ENCODE measurements at places on chromosomes 1 and 21. TPM values are rescaled to one million over a fixed set of nuclear protein-coding genes. Genes with fewer than 3 reads are reported as not detected.
A peak's percentile ranks its signal among the peaks of the same experiment; 100 is the strongest.

GRCh38 chr1:202254454-202255252 is 61.1 kb downstream of the LGR6 start:
- no peaks in the 10 kb centered on the region for H3K4me1 ChIP-seq
- no peak overlapping the region for H3K27ac ChIP-seq
- H3K27me3 ChIP-seq: no peaks in the 10 kb centered on the region
- H3K4me3 ChIP-seq: no peak overlapping the region
- no peaks in the 10 kb centered on the region for H3K36me3 ChIP-seq

DNA sequence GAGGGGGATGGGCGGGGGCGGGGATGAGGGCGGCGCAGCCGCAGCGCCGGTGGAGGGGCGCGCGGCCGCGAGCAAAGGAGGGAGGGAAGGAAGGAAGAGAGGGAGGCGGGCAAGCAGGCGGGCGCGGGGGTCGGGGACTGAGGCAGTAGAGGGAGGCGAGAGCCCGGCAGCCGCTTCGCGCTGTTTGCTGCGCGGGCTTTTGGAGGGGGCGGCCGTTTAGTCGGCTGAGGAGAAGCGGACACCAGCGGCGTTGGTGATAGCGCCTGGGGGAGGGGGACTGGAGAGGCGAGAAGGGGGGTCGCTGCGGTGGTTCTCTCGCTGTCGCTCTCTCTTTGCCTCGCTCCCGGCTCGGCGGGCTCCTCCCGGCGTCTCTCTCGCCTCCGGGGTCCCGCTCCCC is at the start of gene HS2ST1:
HS2ST1 (plus strand) TSS at position 35 of the 397 bp plus-strand sequence.
- no peak within 1 kb of the TSS for H3K4me3 ChIP-seq
- H3K27me3 ChIP-seq: no peaks in the 10 kb centered on the region
- H3K36me3 ChIP-seq: peaks cover 20% of the 10 kb centered on the region

DNA sequence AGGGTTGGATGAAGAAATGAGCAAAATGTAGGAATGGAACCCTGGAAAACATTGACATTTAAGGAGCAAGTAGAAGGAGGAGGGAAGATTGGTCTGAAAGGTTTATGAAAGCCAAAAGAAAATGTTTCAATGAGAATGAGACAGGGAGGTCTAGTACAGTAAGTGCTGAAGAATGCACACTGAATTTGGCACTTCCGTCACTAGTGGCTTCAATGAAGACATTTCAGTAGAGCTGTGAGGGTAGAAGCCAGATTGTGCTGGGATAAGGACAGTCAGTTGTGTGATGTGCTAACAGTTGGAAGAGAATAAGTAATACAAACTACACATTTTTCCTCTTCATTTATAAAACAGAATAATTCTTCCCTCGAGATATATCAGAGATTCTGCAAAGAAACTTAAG is 17.1 kb downstream of the THEM4 start:
- no peak overlapping the region for H3K4me3 ChIP-seq
- DNase-seq: no peak
- no peaks in the 10 kb centered on the region for H3K27me3 ChIP-seq
- H3K4me1 ChIP-seq: no peaks in the 10 kb centered on the region
- peaks cover 36% of the 10 kb centered on the region for H3K36me3 ChIP-seq

The RXFP4 gene
- not detected for total RNA-seq

DNA sequence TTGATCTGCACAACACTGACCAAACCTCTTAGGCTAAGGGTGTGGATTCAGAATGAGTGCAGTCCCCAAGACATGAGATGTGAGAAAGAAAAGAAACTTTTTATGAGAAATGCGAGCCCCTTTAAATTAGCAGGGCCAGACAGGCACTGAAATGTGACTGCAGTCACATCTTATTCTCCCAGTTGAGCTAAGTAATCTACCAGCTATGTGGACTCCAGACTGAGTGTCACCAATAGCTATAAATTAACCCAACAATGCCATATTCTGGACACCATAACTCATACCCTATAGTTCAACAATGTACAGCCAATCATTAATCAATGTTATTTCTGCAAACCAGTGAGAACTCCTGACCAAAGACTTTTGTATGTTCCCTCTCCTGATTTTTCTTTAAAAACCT is 153.2 kb downstream of the COQ8A start:
- no peak overlapping the region for H3K4me3 ChIP-seq
- peaks cover 11% of the 10 kb centered on the region for H3K36me3 ChIP-seq
- H3K27ac ChIP-seq: no peak overlapping the region
- no peaks in the 10 kb centered on the region for H3K4me1 ChIP-seq

GRCh38 chr1:233143241-233143640 is 152.3 kb downstream of the PCNX2 start:
- no peak overlapping the region for H3K4me3 ChIP-seq
- DNase-seq: no peak
- H3K4me1 ChIP-seq: no peaks in the 10 kb centered on the region
- no peak overlapping the region for H3K27ac ChIP-seq
- H3K36me3 ChIP-seq: peaks cover 4% of the 10 kb centered on the region

GRCh38 chr1:53321366-53321765 is 6.5 kb downstream of the LRP8 start:
- H3K27me3 ChIP-seq: no peaks in the 10 kb centered on the region
- H3K4me1 ChIP-seq: peaks cover 3% of the 10 kb centered on the region
- peaks cover 86% of the 10 kb centered on the region for H3K36me3 ChIP-seq
- no peak overlapping the region for H3K27ac ChIP-seq

The TRNP1 gene
- total RNA-seq: 38.4 TPM

- H3K4me3 ChIP-seq: no peak overlapping the region
- DNase-seq: no peak
- H3K36me3 ChIP-seq: peaks cover 24% of the 10 kb centered on the region
- no peaks in the 10 kb centered on the region for H3K27me3 ChIP-seq
- H3K27ac ChIP-seq: no peak overlapping the region
These were observed 53.8 kb downstream of the ROR1 start for GRCh38 chr1:63827411-63828321.

DNA sequence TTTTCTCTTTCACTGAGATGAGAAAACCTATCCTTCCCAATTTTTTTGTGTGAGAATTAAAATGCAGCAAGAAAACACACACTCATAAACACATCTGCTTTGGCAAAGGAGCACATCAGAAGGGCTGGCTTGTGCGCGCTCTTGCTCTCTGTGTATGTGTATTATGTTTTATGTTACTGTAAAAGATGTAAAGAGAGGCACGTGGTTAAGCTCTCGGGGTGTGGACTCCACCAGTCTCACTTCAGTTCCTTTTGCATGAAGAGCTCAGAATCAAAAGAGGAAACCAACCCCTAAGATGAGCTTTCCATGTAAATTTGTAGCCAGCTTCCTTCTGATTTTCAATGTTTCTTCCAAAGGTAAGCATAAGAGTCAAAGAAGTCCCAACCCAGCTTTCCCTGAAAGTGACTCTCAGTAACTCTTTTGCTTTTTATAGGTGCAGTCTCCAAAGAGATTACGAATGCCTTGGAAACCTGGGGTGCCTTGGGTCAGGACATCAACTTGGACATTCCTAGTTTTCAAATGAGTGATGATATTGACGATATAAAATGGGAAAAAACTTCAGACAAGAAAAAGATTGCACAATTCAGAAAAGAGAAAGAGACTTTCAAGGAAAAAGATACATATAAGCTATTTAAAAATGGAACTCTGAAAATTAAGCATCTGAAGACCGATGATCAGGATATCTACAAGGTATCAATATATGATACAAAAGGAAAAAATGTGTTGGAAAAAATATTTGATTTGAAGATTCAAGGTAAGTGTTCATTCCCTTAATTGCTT is at the start of gene CD2:
CD2 (plus strand) TSS at position 233 of the 780 bp plus-strand sequence; CDS start at position 296, 63 bp downstream.
- H3K4me3 ChIP-seq: no peak within 1 kb of the TSS
- no peak within 1 kb of the TSS for H3K27ac ChIP-seq
- no peaks in the 10 kb centered on the region for H3K4me1 ChIP-seq

DNA sequence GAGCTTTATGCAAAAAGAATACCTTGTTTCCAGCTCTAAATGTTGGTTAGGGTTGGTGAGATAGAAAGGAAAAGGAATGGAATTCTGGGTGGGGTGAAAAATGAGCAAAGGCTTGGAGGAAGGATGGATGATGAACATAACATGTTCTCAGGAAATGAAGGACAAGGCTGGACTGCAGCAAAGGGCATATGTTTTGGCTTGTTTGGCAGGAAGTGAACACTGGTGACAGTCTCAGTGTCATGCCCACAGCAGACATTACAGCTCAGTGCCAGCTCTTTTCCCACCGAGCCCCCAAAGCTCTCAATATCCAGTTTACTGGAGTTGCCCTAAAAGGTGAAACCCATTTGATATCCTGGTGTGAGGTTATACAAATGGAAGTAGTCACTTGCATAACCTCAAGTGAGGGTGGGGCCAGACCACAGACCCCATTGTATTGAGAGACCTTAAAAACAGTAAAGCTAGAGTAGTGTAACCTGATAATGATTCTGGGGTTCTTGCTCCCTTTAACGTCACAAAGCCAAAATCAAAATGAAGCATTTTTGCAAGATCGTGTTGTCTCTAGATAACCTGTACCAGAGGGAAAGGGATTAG is 270.6 kb downstream of the NFIA start:
- H3K4me1 ChIP-seq: peaks cover 6% of the 10 kb centered on the region
- no peaks in the 10 kb centered on the region for H3K27me3 ChIP-seq
- no peak overlapping the region for H3K27ac ChIP-seq
- no peaks in the 10 kb centered on the region for H3K36me3 ChIP-seq
- H3K4me3 ChIP-seq: 0 out of 3 replicates have a peak overlapping the region, but pooled peaks have one; percentile 13
- DNase-seq: peak; percentile 32

DNA sequence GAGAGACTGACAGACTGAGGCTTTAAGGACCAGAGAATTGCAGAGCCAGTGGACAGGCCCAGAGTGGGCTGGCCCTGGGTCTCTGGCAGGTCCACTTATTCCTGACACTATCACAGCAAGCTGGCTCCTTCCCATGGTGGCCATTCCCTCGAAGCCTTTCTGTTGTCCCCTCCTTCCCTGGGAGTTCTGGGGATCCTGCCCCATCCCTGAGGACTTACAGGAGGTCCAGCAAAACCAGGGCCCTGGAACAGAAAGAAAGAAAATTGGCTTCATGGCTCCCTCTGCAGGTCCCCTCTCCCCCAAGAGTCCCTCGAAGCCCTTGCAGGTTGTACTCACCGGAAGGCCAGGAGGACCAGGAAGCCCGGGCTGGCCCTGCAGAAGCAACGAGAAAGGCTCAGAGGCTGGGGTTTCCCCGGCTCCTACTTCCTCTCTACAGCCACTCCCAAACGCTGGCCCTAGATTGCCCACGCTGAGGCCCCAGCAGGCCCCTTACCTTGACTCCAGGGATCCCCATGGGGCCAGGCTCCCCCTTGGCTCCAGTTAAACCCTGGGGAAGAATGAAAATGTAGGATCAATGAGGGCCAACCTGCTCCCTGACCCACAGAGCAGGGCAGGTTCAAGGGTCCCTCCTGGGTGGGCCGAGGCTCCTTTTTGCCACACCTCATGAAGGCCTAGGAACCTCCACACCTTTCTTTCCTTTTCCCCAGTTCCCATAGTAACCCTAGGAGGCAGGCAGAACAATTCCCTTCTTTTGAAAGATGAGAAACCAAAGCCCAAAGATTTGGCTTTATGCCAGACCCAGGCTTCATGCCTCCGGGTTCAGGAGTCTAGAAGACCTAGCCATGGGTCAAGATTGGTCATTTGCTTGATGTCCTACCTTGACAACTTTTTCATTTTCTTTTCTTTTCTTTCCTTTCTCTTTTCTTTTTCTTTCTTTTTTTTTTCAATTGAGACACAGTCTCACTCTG is 4.6 kb downstream of the COL9A2 start:
- peaks cover 25% of the 10 kb centered on the region for H3K27me3 ChIP-seq
- peaks cover 4% of the 10 kb centered on the region for H3K4me1 ChIP-seq
- H3K27ac ChIP-seq: no peak overlapping the region
- no peak for DNase-seq
- no peak overlapping the region for H3K4me3 ChIP-seq

The OR2T2 gene
- total RNA-seq: not detected

The NMNAT2 gene
- total RNA-seq: 11.5 TPM

- H3K4me3 ChIP-seq: no peak overlapping the region
- H3K4me1 ChIP-seq: peaks cover 7% of the 10 kb centered on the region
- H3K27ac ChIP-seq: no peak overlapping the region
- H3K36me3 ChIP-seq: no peaks in the 10 kb centered on the region
These were observed 16.8 kb downstream of the PLXNA2 start for GRCh38 chr1:208227366-208227765.

The VHLL gene
- not detected for total RNA-seq

The ADAMTS4 gene
- total RNA-seq: 7.0 TPM

GRCh38 chr1:7501084-7501491 is 270.0 kb upstream of the VAMP3 start:
- H3K4me3 ChIP-seq: no peak overlapping the region
- no peak overlapping the region for H3K27ac ChIP-seq
- no peaks in the 10 kb centered on the region for H3K27me3 ChIP-seq
- H3K36me3 ChIP-seq: no peaks in the 10 kb centered on the region
- H3K4me1 ChIP-seq: no peaks in the 10 kb centered on the region

- no peak for DNase-seq
- no peaks in the 10 kb centered on the region for H3K27me3 ChIP-seq
- no peak overlapping the region for H3K4me3 ChIP-seq
- peaks cover 33% of the 10 kb centered on the region for H3K36me3 ChIP-seq
- H3K4me1 ChIP-seq: no peaks in the 10 kb centered on the region
These were observed 273.8 kb downstream of the FAM72C start for GRCh38 chr1:143698016-143698415.

- H3K27me3 ChIP-seq: no peaks in the 10 kb centered on the region
- no peak overlapping the region for H3K27ac ChIP-seq
- DNase-seq: no peak
These were observed 92.7 kb downstream of the MAB21L3 start for GRCh38 chr1:116203920-116204319.

The SPATA46 gene
- total RNA-seq: not detected

DNA sequence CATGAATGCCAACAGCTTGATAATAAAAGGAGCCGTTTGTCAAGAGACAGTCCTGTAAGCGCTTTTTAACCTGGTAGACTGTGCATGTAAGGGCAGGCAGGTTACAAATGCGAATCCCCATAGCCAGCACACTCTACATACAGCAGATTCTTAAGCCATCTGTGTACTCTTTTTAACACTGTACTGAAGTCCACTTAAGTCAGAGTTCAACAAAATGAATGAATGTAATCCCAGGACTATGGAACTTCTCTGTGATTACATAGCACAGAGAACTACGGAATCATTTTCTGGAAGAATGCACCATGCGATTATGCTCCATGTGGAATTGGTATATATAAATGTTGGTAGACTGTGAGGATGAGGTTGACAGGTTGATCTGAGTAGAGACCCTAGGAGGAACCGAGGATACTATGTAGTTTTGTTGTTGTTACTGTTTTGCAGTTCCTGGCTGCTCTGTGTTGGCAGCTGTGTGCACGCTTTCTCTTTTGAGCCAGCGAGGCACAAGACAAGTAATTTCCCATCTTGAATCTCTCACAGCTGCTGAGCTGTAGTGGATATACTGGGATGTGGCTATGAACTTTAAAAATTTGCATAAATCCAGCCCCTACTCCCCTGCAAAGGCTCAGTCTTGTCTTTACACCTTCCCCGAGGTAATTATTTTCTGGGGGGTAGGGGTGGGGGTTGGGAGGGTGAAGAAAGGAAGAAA is 21.9 kb downstream of the LRRC8D start:
- no peak overlapping the region for H3K27ac ChIP-seq
- peak overlapping the region; percentile 83 for H3K4me3 ChIP-seq
- 0 out of 2 replicates have a peak, but pooled peaks cover 2% of the 10 kb centered on the region for H3K4me1 ChIP-seq
